Activated CD4-positive, alpha-beta T cell treated with anti-CD3 and anti-CD28 coated beads, Interleukin-2, amount 10 ng/mL, durations not matched to agents 7 days and 5 days (primary cell): ENCODE measurements at places on chromosomes 11 and 22.

DNA sequence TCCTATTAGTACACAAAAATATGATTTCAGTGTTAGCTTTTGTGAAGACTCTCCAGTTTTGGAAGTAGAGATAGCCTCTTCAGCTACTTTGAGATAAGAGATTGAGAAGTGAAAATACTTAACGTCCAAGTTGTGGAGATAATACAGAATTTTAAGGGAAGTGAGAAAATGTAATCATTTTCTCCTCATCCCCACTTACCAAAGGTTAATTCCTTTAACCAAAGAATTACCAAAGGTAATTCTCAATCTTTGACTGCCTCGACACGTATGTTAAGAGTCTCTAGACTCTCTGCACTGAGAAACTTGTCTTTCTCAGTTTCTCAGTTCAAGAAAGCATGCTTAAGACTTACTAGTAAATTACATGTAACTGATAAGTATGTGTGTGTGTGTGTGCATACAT lies 15.3 kb downstream of the C11orf54 start:
- DNase-seq, result no peak

- DNase-seq, result no peak
Measured at GRCh38 chr11:32121012-32121411, 30.1 kb downstream of the RCN1 start.

DNA sequence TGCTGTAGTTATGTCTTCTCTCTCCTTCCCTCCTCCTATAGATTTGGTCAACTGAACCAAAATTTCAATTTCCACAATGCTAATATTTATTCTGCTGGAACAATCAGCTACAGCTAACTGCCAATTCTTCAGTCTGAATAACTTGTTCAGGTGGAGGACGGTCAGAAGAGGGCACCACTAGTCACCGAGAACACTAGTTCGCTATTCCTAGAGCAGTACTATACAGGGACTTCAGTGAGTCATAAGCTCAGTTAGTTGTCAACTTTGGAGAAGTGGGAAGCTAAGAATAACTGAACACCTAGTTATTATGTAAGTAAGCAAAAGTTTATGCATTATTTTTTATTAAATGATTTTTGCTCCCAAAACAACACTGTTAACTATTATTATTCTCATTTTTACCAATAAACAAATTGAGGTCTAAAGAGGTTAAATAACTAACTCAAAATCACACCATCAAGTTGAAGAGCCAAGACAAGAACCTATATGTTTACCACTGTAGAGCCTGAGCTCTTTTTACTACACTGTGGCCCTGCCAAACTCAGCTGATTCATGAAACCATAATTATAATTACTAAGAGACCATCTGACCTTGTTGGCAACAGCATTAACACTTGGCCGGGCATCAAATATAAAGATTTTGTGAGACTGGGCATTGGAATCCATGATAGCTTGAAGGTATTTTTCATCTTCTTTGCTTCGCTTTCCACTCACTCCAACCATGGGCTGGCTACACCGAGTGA lies 59.0 kb downstream of the CEP57 start:
- DNase-seq, result peak; percentile 34

DNA sequence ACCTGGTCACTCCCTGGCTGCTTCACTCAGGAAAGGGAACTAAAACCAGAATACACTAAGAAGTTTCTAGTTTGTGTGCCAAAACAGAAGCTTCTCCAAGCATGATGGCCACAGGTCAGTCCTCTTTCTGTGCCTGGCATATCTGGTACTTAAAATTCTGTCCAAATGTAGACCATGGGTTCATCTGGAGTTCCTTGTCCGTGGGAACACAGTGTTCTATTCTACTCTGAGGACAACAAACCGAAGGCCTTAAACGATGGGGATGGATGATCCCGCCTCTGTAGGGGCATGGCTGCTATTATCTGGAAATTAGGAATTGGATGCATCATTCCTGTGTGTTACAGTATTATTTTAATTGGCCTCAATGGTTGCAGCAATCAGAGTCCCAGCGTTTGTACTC lies 6.1 kb upstream of the DLAT start:
- DNase-seq, result no peak

GRCh38 chr11:31810779-31811647 lies at the start of gene PAX6:
Gene PAX6 (minus strand): TSS chr11:31811322. CDS start chr11:31806411, 4,911 bp downstream.
- no peak for DNase-seq

DNA sequence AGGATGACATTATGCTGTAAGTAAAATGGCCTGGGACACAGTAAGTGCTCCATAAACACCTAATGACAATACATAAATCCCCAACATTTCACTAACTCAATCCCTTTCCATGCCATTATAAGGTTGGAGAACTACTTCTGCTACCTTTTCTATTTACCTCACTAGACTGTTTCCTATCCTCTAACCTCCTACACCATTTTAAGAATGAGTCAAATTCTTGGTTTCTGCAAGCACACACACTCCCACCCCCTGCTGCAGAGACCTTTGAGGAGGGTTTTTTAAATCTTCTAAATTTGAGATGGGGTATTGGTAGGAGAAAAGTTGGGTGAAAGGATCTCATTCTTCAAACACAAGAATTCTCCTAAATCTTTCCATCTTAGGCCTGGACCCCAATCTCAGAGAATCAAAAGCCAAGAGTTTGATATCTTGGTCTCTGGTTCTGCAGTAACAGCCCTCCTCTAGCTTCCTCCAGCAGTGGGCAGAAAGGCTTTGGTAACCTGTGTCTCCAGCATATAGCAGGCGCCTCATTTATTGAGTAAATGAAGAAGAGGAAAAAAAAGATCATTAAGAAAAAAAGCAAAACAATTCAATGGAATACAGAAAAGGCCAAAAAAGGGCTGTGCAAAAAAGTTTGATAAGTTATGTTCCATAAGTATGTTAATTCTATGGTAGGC lies 42.3 kb downstream of the SYTL2 start:
- DNase-seq, result no peak

- DNase-seq, result no peak
Measured at GRCh38 chr11:83047515-83048225, 24.0 kb downstream of the RAB30 start.

DNA sequence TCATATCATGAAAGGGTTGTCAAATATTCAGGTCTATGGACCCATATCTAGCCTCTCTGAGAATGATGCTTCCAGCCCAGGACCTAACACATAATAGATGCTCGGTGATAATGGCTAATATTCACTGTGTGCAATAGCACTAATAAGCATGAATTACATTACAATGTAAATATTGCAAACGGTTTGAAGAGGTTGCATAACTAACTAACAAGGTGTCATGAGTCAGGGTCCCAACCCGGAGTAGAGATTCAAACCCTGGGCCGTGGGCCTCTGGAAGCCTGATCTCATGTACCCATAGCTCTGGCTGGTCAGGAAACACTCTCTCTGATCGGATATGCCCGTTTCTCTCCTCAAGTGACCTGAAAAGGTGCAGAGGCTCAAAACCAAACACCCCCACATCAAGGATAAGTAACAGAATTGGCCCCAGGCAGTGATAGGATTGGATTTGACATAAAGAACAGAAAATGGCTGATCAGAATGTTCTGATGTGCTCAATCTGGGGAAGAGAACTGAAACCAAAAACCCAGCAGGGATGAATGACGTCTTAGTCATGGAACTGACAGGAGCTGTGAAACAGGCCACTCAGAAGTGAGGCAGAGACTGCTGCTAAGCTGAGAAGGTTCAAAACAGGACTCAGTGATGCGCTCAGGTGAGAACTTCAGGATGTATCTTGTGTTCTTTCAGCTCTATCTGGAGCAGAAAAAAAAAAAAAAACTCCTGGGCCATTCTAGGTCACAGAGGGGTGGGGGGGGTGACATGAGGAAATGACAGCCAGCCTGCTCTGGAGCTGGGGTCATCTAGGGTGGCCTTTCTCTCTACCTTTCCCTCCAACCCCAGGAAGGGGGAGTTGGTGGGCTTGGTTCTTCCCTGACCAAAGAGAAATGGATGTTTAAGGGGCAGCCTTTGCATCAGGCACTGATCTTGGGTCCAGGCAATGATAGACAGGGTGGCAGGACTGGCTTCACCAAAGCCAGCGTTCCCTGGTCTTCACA lies 6.6 kb upstream of the KCTD17 start:
- no peak for DNase-seq

DNA sequence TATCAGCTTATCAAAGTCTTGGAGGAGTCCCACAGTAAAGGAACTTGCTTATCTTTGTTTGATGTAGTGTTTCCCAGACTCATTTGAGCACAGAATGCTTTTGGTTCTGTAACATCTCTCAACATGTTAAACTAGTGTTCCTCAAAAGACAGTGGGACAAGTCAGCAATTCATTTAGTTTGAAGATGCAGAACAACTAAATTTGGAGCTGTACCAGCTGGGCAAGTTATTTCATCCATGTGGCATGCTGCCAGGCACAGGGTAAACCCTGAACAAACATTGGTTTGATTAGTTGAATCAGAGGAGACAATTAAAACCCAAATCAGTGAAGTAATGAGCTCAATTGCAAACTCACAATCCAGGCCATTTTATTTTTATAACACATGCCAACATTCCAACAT lies 141.2 kb downstream of the CSNK2A3 start:
- no peak for DNase-seq

DNA sequence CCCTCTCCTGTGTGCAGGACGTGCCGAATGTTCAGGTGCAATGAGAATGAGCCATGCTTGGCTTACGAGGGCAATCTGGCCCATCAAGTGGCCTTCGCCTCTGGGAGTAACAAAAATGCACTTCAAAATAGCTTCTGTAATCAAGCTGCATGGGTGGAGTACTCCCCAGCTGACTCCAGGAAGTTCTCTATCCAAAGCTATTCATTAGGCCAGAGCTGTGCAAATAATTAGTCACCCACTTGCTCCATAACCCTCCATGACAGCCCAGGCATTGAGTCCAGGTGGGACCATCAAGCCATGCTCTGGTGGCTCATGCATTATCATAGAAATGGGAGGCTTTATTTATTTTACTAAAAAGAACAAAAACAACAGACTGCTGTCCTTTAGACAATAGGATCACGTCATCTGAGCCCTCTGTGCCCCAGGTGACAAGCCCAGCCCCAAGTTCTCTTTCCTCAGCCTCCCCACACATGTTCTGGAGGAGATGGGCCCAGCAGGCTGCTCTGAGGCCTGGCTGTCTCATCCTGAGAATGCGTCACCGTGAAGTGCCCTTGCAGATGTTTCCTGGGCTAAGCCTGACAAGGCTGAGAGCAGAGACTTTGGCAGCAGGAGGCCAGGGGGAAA lies 244.7 kb downstream of the ETS1 start:
- peak; percentile 62 for DNase-seq

- DNase-seq, result no peak
Measured at GRCh38 chr11:86145439-86146156, 76.7 kb upstream of the PICALM start.

- DNase-seq, result no peak
Measured at GRCh38 chr11:72352859-72353551, 81.3 kb downstream of the CLPB start.

GRCh38 chr22:36201630-36202319 lies at the start of gene APOL4:
Gene APOL4 (minus strand): TSS chr22:36201809. CDS start chr22:36201734, 75 bp downstream.
- DNase-seq, result no peak

DNA sequence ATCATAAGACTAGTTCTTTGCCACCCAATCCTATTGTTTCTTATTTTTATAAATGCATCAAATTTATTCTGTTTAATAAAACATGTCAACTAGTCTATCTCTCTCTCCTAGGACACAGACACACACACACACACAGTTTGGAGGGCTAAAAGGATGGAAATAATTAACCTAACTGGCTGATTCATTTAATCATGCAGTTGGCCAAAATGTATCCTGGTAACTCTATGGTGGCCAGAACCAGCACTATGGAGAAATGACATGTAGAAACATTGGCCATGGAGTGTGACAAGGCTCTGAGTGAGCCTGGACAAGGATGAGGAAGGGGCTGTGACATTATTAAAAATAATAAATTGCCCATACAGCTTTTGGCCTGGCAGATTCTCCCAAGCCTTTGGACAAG lies 64.1 kb downstream of the CLPB start:
- no peak for DNase-seq

GRCh38 chr11:28704801-28705200 lies 596.6 kb downstream of the METTL15 start:
- DNase-seq, result no peak

DNA sequence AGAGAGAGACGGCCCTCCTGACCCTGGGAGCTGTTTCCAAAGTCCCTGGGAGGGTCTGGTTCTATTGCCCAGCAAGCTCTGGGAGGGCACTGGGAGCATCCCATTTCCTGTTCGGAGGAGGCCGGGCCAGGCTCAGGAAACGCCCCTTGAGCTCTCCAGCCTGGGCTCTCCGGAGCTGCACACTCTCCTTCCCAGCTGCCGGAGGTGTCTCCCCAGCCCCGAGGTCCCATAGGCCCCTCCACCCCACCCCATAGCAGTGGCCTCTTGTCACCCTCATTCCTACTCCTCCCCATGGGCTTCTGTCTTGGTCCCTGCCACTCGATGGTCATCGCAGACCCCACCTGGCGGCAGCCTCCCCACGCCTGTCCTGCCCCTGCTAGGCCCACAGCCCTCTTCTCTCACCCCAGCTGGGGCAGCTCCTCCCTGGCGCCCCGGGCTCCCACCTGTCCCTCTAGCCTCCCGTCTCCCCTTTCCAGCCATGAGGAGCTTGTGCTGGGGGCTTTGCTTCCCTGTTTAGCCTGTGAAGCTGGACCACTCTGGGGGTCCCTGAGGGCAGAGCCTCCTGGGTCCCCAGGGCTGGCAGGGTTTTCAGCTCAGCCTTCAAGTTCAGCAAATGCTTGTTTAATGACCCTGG lies 2.8 kb downstream of the TSPAN32 start:
- DNase-seq, result peak; percentile 5

DNA sequence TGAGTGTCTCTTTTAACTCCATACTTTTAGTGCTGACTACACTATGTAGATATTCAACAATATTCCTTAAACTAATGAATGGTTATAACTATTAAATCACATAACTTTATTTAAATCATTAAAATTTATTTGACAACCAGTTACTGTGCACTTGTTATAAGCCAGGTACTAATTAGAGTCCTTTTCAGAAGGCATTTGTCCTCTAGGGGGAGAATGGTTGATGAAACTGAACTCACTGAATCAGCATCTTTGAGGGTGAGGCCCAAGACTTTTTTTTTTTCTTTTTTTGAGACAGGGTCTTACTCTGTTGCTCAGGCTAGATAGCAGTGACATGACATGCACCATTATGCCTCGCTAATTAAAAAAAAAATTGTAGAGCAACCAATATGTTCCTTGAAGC lies 515.6 kb upstream of the CCDC90B start:
- DNase-seq, result no peak

GRCh38 chr22:24503843-24504338 lies 8.8 kb downstream of the UPB1 start:
- no peak for DNase-seq

GRCh38 chr11:1292644-1293618 lies 16.5 kb downstream of the TOLLIP start:
- no peak for DNase-seq

DNA sequence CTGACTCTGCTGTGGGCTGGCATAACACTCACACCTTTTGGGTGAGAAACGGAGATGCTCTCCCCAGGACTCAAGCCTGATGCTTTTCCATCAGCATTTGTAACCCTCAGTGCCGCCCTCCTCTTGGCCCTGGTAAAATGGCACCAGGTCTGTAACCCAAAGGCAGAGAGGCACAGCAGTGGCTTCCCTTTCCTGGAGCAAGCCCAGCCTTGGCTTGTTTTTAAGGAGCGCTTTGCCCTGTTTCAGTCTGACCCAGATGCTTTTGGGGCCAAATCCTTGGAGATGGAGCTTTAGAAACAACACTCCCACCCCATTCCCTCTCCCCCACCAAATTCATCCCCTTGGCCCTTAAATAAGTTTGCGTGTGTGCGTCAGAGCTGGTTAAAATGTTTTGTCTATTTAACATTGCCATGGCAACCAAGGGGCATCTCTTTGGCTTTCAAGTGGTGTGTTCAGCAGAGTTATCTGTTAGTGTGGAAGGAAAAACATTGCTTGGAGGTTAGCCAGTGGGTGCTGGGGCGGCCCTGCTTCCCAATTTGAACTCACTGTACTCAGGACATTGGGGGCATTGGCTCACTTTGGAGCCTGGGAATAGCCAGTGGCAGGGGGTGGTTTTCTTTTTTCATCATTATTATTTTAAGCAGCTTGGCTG lies 134.1 kb downstream of the NAV2 start:
- DNase-seq, result no peak
